Tibial nerve (tissue), 4 donors: ENCODE measurements at places on chromosomes 6 and 20. TPM values are rescaled to one million over a fixed set of nuclear protein-coding genes. Genes with fewer than 3 reads are reported as not detected.

Gene EEF1A1
- 7,417 TPM for total RNA-seq

Gene HTR1E
- not detected for total RNA-seq

Gene ANKEF1
- total RNA-seq, result 0.87 TPM

Gene EYS
- total RNA-seq, result 0.39 TPM

Gene WASF1
- 8.5 TPM for total RNA-seq

Gene ARMC12
- 2.9 TPM for total RNA-seq

Gene B4GALT5
- total RNA-seq, result 21.6 TPM

Gene AFDN
- total RNA-seq, result 134 TPM

Gene ZSCAN23
- total RNA-seq, result 6.6 TPM

Gene LSM2
- 28.8 TPM for total RNA-seq

Gene OR12D3
- total RNA-seq, result not detected

Gene SRSF3
- 235 TPM for total RNA-seq

Gene UST
- total RNA-seq, result 29.4 TPM

Gene SEL1L2
- not detected for total RNA-seq

Gene VARS2
- 22.6 TPM for total RNA-seq

Gene PLN
- total RNA-seq, result 11.0 TPM

Gene TRAPPC3L
- total RNA-seq, result not detected

Gene KHDC1
- total RNA-seq, result 7.4 TPM

Gene ESR1
- total RNA-seq, result 5.4 TPM

Gene MYBL2
- total RNA-seq, result not detected

Gene WFDC12
- not detected for total RNA-seq

Gene ENPP3
- total RNA-seq, result 1.0 TPM

Gene NRSN2
- total RNA-seq, result 34.1 TPM

Gene CFB
- 15.7 TPM for total RNA-seq

Gene PDYN
- total RNA-seq, result not detected

Gene DEFB132
- total RNA-seq, result not detected

Gene RBM24
- total RNA-seq, result 3.5 TPM

Gene PPDPF
- 59.0 TPM for total RNA-seq

Gene DSE
- 79.5 TPM for total RNA-seq

Gene LSM14B
- 23.8 TPM for total RNA-seq

Gene FAM8A1
- total RNA-seq, result 35.6 TPM

Gene CCDC170
- 0.66 TPM for total RNA-seq

Gene TMEM170B
- total RNA-seq, result 7.9 TPM

Gene ENPP5
- total RNA-seq, result 2.3 TPM

Gene TCF21
- not detected for total RNA-seq

Gene FNDC1
- total RNA-seq, result 6.3 TPM

Gene RHAG
- 2.6 TPM for total RNA-seq

Gene ECHDC1
- total RNA-seq, result 51.9 TPM

Gene PROKR2
- not detected for total RNA-seq

Gene MOCS1
- total RNA-seq, result 56.7 TPM

Gene MCHR2
- not detected for total RNA-seq

Gene TEAD3
- total RNA-seq, result 9.8 TPM

Gene PARD6B
- total RNA-seq, result 3.8 TPM

Gene KIAA1755
- 16.1 TPM for total RNA-seq

Gene TUBB1
- total RNA-seq, result not detected

Gene OR2J3
- not detected for total RNA-seq

Gene ZC2HC1B
- total RNA-seq, result 1.2 TPM

Gene LPIN3
- 64.8 TPM for total RNA-seq

Gene SPACA1
- not detected for total RNA-seq

Gene SLC17A5
- total RNA-seq, result 21.9 TPM

Gene PAX1
- not detected for total RNA-seq

Gene SSTR4
- total RNA-seq, result not detected
